ENCODE measurements at places on chromosomes 5 and 9.

DNA sequence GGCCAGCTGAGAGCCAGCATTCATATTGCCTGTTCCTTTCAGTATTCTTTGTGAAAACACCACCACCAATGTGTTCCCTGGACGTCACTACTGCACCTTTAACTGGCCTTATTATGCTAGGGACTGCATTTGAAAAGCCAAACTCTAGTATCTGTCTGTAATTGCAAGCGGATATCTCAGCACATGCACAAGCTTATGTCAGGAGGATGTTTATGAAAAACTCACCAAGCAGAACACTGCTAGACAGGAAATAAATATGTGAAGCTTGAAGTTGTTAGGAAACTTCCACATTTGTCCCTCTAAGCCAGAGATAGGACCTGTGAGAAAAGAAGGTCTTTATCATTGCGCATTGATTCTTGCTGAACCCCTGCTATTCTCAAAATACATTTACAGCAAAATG lies 135.4 kb upstream of the CCDC152 start:
- no peak for DNase-seq

DNA sequence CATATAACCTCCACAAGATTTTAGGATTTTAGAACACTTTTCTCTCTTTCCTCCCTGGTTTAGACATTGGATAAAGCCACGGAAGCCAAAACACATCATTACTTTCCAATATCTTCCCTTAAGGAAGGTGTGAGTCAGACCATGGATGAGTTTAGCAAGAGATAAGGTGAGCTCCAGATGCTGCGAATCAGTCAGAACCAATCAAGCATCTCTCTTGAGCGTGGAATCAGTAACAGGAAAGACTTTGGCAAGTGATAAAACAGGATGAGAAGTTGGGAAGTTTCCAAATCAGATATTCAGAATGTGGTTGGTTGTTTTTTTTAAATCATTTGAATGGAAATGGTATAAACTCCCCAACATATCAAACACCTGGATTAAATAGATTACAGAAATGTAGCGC lies 397.8 kb downstream of the EFNA5 start:
- no peak for DNase-seq

- DNase-seq = no peak
Observed at GRCh38 chr5:94888674-94889073, 270.2 kb downstream of the SLF1 start.

- no peak for DNase-seq
Observed at GRCh38 chr9:107455425-107456135, 34.0 kb downstream of the KLF4 start.

- DNase-seq = no peak
Observed at GRCh38 chr5:154779105-154779504, 23.9 kb downstream of the LARP1 start.

GRCh38 chr9:133683586-133684120 lies 47.5 kb downstream of the DBH start:
- DNase-seq = peak; percentile 91

DNA sequence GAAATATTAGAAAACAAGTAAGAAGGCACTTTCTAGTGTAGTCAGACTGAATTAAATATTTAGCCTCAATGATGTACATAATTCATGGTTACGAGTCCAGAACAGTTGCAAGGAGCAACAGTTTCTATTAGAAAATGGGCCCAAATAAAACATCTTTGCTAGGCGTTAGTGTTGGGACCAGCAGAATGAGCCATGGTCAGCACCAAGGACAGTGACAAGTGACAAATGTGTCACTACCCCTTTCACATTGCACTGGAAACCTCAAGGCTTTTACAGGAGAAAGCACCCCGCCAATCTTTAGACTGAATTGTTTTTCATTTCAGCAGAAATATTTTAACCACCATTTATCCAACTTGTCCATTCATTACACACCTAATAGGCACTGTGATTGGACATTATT lies 301.3 kb upstream of the ADCY2 start:
- DNase-seq = no peak
